ENCODE measurements at places on chromosomes 11 and 22.
A peak's percentile ranks its signal among the peaks of the same experiment; 100 is the strongest.

GRCh38 chr11:57513911-57514537 is 1.5 kb downstream of the SLC43A1 start:
- DNase-seq = peak; percentile 20

GRCh38 chr11:10289765-10290380 is 4.1 kb downstream of the SBF2 start:
- no peak for DNase-seq

DNA sequence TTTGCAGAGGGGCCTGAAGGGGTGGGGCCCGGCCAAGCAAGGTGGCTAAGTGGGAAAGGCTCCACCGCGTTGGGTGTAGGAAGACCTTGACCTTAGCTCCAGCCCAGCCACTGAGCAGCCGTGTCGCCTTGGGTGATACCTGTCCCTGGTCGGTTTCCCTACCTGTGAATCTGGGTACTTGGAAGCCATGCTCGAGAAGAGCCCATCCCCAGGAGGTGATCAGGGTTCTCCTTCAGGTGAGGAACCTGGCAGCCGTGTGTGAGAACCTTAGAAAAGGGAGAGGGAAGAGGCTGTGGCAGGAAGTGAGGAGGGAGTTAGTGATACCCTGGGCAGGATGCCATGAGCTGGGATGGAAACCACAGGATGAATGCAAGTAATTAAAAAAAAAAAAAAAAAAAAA is 21.6 kb downstream of the PPARA start:
- no peak for DNase-seq

- DNase-seq = no peak
These were observed 513.1 kb downstream of the MIAT start for GRCh38 chr22:27170491-27170890.

DNA sequence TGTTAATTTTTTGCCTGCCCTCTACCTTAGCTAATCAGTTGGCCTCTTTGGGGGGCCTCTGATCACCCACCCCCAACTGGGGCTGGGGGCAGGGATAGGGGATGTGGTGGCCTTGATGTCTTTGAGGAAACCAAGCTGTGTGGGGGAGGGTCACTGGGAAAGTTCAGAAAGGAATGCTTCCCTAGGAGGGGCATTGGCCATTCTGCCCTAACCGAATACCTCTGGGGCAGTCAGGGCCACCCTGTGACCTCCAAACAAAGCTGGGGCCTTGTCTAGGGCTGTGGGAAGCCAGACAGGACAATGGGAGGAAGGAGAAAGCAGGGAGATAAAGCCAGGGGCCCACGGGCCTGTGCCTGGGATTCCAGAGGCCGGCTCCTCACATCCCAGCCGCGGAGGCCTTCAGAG is 97.5 kb downstream of the TSPAN18 start:
- no peak for DNase-seq

Measured in activated T-cell treated with anti-CD3 and anti-CD28 coated beads, Interleukin-2, amount 50 U/mL, for 4 hours (primary cell).